ENCODE measurements at places on chromosomes 2 and 18.

GRCh38 chr18:75314606-75315005 lies 104.0 kb downstream of the TSHZ1 start:
- DNase-seq, result no peak

GRCh38 chr2:16032282-16033031 lies 92.1 kb downstream of the MYCN start:
- DNase-seq, result no peak

DNA sequence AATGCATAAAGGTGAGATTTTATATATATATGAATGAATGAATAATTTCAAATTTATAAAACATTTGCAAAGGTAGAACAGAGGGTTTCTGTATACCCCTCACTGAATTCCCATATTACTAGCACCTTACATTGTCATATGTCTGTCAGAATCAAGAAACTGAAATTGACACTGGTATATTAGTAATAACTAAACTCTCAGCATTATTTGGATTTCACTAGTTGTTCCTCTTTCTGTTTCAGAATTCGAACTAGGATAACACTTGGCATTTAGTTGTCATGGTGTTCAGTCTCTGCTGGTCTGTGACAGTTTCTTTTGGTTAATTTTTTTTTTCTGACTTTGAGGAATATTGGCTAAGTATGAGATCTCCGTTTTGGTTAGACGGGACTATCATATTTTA lies 275.9 kb downstream of the DCC start:
- DNase-seq, result no peak

GRCh38 chr18:36459203-36459602 lies 161.7 kb downstream of the FHOD3 start:
- no peak for DNase-seq

GRCh38 chr2:182852801-182853200 lies 13.6 kb downstream of the FRZB start:
- no peak for DNase-seq

DNA sequence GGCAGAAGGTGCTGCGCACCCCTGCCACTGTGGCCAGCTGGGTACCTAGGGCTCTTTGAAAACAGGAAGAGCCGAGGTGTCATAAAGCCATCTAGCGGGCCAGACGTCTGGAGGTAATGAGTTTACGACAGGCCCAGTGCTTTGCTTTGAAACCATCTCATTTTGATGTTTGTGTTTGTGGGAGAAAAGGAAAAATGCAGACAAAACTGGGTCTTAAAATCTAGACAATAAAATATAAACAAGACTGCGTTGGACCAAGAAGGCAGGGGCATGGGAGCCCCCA lies 3.2 kb downstream of the HOXD9 start:
- no peak for DNase-seq

- no peak for DNase-seq
Measured at GRCh38 chr2:85459771-85460170, 41.3 kb downstream of the SH2D6 start.

DNA sequence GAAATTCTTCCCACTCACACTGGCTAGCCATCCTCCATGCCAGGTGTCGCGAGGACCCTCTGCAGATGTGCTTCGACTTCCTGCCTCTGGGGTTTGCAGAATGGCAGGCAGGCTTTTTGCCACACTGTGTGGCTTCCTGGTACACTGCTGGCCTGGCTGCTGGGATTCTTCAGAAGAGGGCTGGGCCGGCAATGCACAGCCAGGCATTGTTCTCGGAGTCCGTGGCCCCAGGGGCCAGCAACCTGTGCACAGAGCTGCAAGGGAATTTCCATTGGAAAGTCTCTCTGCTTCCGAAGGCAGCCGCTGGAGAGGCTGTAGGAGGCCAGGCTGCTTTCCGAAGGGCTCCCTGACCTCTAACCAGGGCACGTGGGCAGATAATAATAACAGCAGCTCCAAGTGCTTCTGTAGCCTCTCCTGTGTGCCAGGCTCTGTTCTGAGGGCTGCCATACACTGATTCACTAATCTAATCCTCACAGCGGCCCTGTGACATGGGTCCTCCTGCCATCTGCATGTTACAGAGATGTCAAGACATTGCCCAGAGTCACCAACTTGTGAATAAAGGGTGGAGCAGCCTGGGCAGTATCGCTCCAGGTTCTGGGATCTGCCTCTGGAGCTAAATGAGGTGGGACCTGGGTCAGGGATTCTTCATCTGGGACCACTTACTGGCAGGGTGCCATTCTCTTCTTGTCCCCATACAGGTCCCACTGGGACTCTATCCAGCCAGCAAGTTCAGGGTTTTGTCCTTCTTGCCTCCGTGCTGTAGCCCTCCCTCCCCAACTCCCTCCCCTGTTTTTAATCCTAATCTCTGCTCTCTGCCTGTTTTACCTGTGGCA lies 5.0 kb downstream of the LDLRAD4 start:
- DNase-seq, result no peak
